ENCODE measurements at places on chromosomes 2 and 18.

DNA sequence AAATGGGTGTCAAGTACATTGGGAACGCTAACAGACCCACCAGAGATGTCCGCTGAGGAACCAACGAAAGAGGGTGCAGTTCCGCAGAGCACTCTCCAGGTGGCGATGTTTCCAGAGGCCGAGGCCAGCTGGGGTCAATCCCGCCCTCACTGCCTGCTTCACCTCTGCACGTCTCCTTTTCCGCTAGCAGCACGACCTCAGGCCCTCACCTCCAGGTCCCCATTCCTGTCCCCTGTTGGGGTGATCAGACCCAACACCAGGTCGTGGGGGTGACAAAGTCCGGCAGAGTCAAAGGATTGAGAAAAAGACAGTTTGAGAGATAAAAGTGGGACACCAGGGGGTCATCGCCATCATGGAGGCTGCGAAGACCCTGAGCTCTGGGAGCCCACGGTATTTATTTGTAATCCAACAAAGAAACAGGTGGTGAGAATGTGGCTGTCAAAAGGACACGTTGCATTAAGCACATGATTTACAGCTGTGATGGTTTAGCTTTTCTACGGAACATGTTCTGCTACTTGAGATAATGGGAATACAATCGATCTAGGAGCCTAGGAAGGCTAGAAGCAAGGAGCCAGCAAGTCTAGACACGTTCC, 27.3 kb downstream of the ZAP70 start:
- DNase-seq: no peak

- no peak for DNase-seq
Observed at GRCh38 chr2:115880558-115880957, 1438.1 kb downstream of the DPP10 start.

GRCh38 chr2:20419007-20419576, 27.8 kb upstream of the RHOB start:
- no peak for DNase-seq

DNA sequence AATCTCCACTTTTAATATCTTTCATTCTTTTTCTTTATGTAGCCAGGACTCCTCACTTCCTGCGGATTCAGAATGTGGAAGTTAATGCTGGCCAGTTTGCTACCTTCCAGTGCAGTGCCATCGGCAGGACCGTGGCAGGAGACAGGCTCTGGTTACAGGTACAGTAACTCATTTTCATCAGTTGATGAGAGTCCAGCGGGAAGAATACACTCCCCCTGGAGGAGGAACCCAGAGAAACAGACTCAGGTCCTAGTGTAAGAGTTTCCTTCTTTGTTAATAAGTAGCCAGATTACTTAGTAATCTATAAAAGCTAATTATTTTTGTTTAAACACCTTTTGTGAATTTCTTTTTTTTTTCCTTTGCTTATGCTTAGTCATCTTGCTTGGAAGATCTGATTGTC, 359.4 kb downstream of the PTPRM start:
- peak; percentile 89 for DNase-seq

GRCh38 chr2:155663265-155663664, 669.3 kb downstream of the NR4A2 start:
- DNase-seq: no peak

DNA sequence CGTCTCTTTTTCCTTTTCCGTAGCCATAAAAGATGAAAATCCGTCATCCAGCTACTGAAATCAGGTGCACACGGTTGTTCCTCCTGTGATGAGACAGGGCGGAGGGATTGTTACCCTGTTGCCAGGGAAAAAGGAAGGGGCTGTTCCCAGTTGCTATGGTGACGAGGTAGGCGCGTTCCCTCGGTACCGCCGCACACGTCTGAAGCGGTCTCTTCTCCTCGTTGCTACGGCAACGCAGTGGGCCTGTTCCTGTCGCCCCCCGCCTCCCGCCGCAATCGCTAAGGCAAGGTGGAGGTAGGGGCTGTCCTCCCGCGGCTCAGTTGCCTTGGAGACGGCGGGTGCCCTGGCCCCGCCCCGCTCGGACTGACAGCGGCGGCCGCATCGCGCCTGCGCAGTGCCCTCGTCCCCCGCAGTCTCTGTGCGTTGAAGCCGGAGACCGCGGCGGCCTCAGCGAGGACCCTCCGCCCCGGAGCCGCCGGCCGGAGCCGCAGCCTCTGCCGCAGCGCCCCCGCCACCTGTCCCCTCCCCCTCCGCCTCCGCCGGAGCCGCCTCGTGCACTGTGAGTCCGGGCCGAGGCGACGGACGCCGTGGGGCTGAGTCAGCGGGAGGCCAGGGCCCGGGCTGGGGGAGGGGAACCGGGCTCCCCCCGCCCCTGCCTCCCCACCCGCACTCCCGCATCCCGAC, at the start of gene MAPRE3:
TSS of gene MAPRE3 (plus strand) at position 394 of the 684 bp plus-strand sequence. CDS start 51,582 bp downstream, outside the sequence.
- DNase-seq: peak; percentile 97

GRCh38 chr2:212119591-212119990, 419.0 kb downstream of the ERBB4 start:
- DNase-seq: no peak

DNA sequence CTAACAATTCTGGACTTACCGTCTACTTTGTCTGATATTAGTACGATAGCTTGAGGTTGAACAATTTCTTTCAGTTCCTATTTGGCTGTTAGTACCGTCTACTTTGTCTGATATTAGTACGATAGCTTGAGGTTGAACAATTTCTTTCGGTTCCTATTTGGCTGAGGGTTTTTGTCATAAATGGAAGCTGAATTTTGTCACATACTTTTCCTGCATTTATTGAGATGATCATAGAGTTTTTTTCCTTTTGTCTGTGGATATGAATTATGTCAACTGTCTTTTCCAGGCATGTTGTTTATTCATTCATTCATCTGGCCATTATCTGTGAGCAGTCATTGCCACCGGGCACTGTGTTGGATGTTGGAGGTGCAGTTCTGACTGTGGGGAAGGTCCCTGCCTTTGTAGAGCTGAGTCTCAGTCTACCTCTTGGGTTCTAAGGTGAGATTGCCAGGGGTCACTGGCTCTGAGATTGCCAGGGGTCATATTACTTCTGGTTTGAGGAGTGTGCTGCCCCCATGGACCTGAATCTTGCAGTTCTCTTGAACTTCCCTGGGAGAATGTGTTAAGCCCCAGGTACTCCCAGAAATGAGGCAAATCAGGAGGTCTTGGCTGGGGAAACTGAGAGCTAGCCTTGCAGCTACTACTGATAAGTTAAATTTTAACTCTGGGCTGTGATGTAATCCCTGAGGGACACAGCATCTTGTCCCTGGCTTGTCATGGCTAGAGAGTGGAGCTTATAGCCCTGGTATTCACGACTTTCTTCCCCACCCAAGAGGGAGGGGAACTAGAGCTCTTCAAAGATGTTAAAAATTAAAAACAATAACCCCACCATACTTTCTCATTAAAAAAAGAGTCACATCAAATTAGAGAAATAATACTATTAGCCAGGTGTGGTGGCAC, 89.1 kb upstream of the MBOAT2 start:
- DNase-seq: no peak

- DNase-seq: no peak
Observed at GRCh38 chr2:6471419-6471818, 394.3 kb downstream of the CMPK2 start.
